NCI-H82 (cell line): ENCODE measurements at places on chromosomes 5 and 9.

- no peak for DNase-seq
These were observed 71.8 kb upstream of the NIPAL4 start for GRCh38 chr5:157388111-157388710.

DNA sequence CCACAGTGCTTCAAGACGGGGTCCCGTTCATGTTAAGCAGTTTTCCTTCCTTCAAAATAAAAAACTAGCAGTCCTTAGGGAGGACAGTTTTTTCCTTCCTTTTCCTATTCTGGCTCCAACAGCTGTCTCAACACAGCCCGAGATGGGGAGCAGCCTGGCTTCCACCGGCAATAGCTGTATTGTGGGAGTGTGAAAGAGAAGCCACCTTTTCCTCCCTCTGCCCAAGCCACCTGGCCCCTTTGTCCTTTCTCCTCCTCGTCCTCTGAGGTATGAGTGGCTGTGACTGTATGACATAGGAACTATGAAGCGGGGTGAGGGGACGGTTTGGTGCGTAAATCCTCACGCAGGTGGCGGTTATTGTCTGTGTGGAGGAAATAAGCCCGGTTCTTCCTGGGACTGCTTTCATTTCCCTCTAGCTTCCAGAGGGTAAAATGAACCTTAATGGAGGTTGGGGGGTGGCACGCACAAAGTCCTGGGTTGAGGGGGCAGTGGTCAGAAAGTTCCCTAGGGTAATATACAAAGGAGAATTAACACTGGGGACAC lies 292.0 kb upstream of the DMRT1 start:
- no peak for DNase-seq

GRCh38 chr9:16179566-16179965 lies 626.7 kb downstream of the CCDC171 start:
- peak; percentile 7 for DNase-seq

DNA sequence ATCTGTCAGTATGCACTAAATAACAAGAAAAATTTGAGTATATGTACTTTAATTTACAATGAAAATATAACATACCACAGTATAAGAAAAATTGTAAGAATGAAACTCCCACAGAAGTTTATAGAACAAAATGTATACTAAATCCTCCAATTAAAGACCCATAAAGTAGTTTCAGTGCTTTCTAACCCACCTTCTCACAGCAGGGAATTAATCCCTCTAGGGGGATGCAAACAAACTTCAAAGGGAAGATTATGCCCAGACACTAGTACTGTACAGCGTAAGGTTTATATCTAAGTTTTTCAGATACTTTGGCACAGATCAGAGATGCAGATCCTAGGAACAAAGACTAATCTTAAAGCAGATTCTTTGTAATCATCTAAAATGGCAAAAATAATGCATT lies 57.2 kb downstream of the DENND1A start:
- peak; percentile 36 for DNase-seq

DNA sequence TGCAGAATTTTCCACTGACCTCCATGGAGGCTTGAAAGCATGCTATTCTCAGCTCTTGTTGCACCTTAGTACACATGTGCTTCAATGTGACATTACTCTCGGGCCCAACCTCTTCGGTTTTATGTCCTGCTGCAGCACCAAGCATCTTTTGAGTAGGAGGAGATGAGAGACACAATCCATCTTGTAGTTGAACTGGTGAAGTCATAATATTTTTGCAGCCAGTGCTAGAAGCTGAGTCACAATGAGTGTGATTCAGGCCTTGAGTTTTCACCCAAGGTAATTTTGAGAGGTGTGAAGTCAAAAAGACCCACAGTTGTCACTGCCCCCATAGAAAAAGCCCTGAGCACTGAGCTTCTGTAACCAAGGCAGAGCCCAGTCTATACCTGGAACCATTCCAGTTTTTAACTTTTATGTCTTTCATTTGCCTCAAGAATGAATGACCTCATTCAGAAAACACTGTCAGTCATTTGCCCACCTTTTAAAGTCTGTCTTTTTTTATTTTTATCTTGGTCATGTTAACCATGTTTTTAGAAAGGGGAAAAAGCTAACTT lies 117.7 kb downstream of the ZNF462 start:
- DNase-seq, result no peak

GRCh38 chr5:22505891-22506290 lies 347.3 kb downstream of the CDH12 start:
- no peak for DNase-seq

DNA sequence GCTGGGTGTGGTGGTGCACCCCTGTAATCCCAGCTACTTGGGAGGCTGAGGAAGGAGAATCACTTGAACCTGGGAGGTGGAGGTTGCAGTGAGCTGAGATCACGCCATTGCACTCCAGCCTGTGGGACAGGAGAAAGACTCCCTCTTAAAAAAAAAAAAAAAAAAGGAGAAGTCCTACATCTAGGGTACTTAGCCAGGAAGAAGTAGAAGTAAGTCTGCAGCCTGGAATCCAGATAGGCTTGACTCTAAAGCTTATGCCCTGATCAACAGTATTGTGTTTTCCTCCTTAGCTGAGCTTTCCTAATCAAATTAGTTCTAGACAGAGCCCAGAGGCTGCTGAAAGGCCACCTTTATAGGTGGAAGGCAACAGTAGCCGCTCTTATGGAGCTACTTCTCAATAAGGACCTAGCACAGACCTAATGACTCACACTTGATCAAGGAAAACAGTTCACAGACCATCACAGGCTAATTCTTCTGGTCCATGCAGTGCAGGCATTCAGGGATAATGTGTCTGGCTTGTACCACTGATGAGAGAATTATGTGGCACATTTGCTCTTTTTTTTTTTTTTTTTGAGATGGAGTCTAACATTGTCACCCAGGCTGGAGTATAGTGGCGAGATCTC lies 105.5 kb upstream of the KLF4 start:
- peak; percentile 11 for DNase-seq
